ENCODE measurements at places on chromosomes 3 and 15.
A peak's percentile ranks its signal among the peaks of the same experiment; 100 is the strongest.

DNA sequence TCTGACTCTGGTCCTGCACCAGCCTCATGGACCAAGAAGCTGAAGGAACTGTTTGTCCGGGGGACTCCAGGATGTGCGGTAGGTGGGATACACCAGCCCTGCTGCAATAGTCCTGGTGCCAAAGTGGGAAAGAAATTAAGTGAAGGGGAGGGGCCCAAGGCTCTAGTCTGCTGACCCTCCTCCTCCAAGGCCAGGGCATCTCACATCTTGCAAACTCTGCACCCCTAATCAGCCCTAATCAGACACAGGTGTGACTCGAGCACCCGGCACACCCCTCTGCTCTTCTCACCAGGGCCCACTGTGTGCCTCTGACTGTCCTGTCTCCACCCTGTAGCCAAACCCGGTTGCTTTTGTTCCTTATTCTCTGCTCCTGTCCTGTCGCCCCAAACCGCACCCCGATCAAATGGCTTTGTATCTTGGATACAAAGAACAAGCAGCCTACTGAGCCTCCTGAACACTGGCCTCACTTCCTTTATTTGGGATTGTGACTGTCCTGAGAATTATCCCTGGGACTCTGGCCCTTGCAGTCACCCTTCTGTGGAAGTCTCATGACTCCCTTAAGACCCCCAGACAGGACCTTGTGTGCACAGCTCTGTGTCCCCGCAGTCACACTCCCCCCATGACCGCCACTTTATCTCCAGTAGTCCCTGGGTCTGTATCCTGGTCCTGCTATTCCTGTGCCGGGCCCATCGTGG lies 26.7 kb upstream of the SLC41A3 start:
- no peak for DNase-seq

DNA sequence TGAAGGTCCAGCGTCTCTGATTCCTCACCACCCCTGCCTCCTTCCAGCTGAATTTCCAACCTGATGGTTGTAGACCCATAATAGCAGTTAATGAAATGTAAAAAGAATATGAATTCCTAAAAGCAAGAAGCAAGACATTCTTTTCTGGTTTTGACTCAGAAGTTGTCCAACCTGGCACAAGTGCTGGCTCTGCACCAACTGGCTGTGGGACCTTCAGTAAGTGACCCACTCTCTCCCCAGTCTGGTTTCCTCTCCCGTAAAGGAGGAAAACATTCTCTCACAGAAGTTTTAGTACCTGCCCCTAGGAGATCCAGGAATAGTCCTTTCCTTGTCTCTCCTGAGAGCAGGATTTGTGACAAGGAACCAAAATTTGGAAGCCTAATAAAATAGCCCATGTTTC lies 236.9 kb upstream of the TRIM42 start:
- peak; percentile 13 for DNase-seq

GRCh38 chr3:189944285-189945145 lies 176.2 kb downstream of the P3H2 start:
- no peak for DNase-seq

GRCh38 chr3:242602-243355 lies 46.2 kb downstream of the CHL1 start:
- no peak for DNase-seq

DNA sequence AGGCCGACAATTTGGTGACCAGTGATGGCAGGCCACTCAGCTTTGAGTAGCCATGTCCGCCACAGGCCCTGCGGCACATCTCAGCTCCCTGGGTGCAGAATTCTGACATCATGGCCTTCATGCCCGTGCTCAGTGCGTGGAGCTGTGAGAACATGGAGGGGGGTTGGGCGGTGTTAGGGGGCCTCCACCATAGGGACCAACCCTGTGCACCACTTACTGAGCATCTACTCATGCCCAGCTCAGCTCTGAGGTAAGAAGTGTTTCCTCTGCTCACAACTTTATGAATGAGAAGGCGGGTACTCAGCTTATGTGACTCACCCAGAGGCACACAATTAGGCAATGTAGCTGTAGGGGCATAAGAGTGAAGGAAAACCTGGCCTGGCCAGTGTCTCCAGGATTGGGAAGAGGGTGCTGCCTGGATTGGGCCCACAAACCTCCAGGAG lies 10.5 kb downstream of the ACOX2 start:
- peak; percentile 39 for DNase-seq

DNA sequence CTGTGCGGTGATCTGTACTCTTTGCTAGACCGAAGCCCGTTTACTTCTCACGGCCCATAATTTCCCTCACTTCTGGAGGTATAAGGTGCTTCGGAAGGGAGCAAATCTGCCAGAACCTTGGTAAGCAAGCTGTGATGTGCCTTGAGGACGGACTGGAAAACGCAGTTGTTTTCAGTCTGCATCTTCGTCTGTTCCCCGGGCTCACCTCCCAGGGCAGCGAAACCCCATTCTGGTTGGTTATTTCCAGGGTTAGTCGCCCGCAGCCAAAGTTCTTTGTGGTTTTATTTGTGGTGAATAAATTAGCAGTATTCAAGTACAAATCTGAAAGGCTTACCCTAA lies 401 bp downstream of the RAMAC start:
- peak; percentile 35 for DNase-seq

- DNase-seq, result no peak
Observed at GRCh38 chr3:37987751-37988179, 2.8 kb upstream of the VILL start.

DNA sequence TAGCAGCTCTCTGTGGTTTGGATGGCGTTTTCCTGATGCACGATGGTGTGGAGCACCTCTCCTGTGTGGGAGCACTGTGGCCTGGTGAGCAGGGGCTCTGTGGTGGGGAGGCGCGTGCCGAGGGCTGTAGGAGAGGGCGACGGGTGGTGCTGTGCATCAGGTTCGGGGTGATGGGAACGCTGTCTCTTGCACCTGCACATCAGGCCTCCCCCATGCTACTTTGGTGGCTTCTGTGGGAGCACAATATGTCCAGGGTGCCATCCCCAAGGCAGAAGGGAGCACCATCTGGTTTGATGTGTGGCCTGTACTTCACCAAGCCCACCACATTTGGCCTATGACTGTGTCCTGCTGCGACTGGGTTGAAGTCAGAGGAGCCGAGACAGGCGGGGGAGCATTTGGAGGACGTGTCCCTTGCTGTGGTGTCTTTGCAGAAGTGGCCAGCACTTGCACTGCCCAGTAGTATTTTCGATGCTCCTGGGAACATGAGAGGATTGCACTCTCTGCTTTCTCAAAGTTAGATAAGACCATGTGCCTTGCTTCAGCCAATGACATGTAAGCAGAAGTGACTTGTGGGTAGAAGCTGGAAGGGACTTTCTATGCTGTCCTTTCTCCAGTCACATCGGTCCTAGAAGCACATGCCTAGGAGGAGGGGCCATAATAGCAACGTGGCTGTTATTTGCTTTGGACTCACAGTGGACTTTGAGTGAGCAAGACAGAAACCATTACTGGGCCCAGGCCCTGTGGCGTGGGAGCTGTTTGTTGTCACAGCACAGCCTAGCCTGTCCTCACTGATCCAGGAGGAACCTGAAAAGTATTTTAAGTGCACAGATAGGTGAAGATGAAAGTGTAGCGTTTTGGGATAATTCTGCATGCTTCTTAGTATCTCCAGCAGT lies 72.1 kb downstream of the APBA2 start:
- DNase-seq, result no peak

GRCh38 chr3:66378256-66378655 lies 122.6 kb downstream of the LRIG1 start:
- peak; percentile 23 for DNase-seq

DNA sequence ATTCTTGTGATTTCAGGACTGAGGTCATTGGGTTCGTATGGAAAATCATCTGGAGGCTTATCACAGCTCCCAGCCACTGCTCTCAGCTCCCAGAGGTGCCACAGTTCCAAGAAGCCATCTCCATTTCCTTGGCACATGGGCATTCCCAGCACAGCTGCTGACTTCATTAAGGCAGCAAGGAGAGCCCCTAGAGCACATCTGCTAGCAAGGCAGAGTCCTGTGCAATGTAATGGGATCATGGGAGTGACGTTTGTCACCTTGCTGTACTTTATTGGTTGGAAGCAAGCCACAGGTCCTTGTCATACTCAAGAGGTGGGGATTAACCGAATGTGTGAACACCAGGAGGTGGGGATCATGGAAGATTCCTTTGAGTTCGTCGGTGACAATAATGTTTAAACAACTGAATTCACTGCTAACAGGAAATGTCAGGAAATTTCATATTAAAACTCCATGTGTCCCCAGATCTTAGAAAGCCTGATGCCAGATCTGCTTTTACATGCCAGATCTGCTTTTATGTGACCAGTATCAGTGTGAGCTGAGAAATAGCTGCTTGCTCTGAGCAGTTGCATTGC lies 148.8 kb downstream of the GABRG3 start:
- DNase-seq, result no peak

DNA sequence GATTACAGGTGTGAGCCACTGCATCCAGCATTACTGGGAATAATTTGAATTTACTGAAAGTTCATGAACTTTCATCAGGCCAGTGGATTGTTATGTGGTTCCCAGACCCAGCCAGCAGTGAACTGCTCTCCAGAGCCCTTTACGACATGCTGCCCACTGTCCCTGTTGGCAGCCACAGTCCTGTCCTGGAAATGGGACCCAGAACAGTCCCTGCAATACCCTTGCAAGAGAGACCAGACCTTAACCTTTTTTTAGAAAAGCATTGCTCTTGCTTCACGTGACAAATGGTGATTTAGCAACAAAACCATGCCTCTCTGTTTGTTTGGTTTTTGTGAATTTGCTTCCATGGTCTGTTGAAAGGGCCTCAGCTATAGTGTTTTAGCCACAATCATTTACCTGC lies 367.3 kb upstream of the C2CD4B start:
- DNase-seq, result no peak

- no peak for DNase-seq
Observed at GRCh38 chr3:172129498-172129849, 90.1 kb downstream of the FNDC3B start.

DNA sequence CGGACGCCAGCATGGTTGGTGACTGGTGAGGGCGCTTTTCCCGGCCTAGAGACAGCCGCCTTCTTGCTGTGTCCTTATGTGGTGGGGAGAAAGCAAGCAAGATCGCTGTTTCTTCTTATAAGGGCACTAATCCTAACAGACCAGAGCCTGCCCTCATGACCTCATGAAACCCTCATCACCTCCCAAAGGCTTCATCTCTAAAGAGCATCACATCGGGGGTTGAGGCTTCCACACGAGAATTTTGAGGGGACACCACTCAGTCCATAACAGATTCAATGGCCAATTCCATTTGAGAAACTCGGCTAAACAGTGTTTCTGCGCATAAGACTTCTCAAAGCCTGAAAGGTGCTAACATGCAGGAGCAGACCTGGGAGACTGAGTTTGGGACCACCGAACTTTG lies 54.0 kb downstream of the VGLL4 start:
- no peak for DNase-seq

DNA sequence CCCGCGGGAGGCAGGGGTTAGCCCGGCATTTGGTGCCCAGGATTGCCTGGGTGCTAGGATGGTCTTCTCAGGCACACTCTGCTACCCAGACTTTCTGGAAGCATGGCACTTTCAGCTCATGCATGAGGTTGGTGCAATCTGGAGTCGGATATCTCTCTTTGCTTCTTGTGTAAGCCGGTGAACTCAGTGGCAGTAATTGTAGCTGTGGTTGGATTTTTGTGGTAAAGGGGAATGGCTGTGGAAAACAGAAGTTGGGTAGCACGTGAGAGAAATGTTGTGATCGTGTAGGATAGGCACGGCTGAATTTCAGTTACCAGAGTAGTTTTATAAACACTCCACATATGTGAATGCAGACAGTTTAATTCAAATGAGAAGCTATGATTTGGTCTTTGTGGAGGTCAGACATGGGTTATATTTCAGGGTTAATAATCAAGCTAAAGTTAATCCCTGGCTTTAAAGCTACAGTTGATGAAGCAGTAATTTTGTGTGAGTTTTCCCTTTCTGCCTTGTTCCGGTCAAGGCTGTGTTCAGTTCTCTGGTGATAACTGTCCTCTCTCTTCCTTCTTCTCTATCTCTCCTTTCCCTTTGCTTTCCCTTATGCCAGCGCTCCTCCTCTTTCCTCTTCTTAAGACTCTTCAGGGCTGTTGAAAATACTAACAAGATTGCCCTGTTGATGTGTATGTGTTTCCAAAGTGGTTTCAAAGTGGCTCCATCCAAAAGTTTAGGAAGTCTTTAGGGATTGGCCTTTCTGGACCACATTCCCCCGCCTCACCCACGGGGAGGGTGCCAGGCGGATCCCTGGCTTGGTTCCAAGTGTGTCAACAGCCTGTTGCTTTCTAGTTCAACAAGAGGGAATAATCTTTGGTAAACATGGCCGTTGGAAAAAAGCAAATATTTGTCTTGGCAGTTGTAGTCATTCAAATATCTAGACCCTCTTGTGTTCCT lies 404.6 kb upstream of the C2CD4B start:
- DNase-seq, result no peak

- no peak for DNase-seq
Observed at GRCh38 chr15:93900476-93901400, 330.6 kb upstream of the MCTP2 start.

DNA sequence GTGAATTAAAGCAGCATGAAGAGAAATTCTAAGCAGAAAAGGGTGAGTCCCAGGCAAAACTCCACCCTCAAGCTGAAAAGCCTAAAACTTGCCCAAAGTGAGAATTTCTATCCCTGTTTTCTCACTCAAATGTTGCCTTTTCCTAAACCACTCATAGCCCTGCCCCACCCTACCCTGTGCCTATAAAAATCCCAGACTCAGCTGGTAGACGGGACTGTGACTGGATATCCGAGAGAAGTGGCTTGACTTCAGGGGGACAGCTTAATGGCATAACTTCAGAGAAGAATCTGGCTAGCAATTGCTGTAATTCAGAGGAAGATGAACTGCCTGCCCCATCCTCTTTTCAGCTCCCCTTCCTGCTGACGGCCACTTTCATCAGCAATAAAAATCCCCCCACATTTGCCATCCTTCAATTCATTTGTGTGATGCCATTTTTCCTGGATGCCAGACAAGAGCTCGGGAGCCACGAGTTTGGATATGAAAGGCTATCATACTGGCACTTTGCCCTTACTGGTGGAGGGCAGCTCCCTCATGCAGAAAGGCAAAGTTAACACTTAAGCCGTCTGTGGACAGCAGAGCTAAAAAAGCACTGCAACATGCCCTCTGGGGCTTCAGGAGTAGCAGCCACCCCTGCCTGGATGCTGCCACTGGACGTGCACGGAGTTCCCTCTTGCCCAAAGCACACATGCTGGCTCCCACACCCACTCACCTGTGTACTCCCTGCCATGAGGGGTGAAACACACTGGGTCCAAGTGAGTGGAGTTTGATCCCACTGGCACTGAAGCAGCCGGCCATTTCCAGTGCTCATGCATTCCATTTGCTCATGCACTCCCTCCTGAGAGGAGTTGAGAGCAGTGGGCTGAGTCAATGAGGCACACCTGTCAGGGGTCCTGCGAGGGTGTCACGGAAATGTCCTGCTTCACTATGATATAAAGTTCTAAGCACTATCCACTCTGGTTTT lies 670.6 kb downstream of the PLOD2 start:
- DNase-seq, result no peak

GRCh38 chr3:179929091-179929529 lies 107.6 kb downstream of the PEX5L start:
- DNase-seq, result peak; percentile 64

- DNase-seq, result no peak
Observed at GRCh38 chr3:195918176-195918575, 9.8 kb upstream of the TNK2 start.

- peak; percentile 14 for DNase-seq
Observed at GRCh38 chr3:100796556-100796955, 87.3 kb downstream of the TFG start.

GRCh38 chr3:172113710-172114109 lies 74.3 kb downstream of the FNDC3B start:
- DNase-seq, result no peak

GRCh38 chr3:54670201-54671000 lies 257.5 kb downstream of the LRTM1 start:
- DNase-seq, result no peak

- no peak for DNase-seq
Observed at GRCh38 chr3:140251678-140252077, 316.7 kb downstream of the CLSTN2 start.

Measured in activated CD4-positive, alpha-beta T cell treated with anti-CD3 and anti-CD28 coated beads, Interleukin-2, Interleukin-6, amounts not matched to agents 100 ng/mL and 50 ng/mL, durations not matched to agents 16 hours and 8 hours (primary cell).